Head of caudate nucleus (tissue), 42 donors: ENCODE measurements at places on chromosomes 16 and 17.

DNA sequence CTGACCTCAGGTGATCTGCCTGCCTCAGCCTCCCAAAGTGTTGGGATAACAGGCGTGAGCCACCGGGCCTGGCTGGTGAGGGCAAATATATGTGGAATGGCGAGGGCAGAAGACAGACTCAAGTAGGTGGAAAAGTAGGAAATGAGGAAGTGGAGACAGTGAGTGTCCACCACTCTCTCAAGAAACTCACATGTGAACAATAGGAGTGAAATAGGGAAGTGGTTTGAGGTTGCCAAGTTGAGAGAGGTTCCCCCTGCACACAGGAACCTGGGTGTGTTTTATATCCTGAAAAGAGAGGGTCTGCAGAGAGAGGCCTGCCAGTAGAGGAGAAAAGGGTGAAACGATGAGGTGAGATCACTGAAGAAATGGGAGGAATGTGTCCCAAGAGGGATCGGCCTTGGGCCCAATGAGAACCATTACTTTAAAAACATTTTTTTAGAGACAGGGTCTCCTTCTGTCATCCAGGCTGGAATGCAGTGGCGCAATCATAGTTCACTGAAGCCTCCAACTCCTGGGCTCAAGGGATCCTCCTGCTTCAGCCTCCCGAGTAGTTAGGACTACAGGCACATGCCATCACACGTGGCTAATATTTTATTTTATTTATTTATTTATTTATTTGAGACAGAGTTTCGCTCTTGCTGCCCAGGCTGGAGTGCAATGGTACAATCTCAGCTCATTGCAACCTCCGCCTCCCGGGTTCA, 17.1 kb upstream of the CORO1A start:
- DNase-seq, result no peak

- DNase-seq, result no peak
These were observed 12.4 kb upstream of the GSE1 start for GRCh38 chr16:85600530-85601271.

DNA sequence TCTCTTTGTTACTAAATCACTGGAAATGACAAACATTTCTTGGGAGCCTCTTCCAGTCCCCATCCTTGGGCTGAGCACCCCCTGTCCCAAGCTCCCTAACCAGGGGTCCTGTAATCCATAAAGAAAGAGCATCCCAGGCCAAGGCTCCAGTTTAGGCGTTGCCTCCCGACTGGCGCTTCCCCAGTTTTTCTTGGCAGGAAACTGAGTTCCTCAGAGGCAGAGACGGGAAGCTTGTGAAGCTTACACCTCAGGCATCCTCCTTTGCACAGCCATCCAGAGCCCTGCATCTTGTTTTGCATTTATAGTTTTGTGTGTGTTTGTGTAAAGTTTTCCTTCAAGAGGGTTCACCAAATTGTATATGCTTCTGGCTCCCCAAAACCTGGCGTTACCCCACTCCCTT, 7.1 kb downstream of the COPZ2 start:
- no peak for DNase-seq

DNA sequence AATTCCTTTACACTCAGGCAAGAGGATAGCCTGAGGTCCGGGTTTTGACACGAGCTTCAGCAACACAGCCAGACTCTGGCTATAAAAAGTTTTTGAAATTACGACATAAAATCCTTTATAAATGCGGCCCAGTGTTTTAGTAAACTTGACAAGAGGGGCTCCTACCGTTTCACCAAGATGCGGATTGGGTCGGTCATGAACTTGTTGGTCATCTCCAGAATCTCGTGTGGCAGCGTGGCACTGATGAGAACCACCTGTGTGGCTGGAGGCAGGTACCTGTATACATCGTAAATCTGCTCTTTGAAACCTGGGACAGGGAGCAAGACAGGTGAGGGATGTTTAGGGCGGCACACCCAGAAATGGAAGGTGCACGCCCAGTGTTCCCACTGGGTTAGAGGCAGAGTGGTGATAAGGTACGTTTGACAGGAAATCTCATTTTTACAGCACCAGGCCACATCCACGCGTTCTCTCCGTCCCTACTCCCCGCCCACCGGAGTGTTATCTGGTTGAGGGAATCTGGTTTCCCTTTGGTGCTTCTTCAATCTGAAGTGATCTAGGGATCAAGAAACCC, 8.0 kb downstream of the EIF4A3 start:
- no peak for DNase-seq

DNA sequence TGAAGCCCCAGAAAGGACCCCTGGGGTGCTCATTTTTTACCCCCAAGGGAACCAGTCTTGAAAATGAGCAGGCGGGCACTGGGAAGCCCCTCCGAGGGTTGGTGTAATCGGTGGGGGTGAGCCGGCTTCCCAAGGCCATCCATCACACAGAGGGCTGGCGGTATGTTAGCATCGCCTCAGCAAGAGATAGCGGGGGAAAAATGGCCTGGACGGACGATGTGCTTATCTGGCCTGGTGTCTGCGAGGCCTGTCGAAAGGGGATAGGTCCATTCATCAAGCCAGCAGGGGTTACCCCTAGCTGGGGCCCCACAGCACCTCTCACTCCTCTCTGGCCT, 188.9 kb downstream of the IRF8 start:
- DNase-seq, result no peak

GRCh38 chr17:58965221-58965620, 141.5 kb downstream of the TRIM37 start:
- DNase-seq, result no peak

- DNase-seq, result no peak
These were observed 14.8 kb upstream of the ADCY7 start for GRCh38 chr16:50251375-50252081.

GRCh38 chr17:34758316-34758715, 178.9 kb downstream of the TMEM132E start:
- no peak for DNase-seq

- no peak for DNase-seq
These were observed 29.4 kb downstream of the NARF start for GRCh38 chr17:82487910-82488309.

- DNase-seq, result no peak
These were observed 161.5 kb downstream of the C16orf78 start for GRCh38 chr16:49534901-49535610.

DNA sequence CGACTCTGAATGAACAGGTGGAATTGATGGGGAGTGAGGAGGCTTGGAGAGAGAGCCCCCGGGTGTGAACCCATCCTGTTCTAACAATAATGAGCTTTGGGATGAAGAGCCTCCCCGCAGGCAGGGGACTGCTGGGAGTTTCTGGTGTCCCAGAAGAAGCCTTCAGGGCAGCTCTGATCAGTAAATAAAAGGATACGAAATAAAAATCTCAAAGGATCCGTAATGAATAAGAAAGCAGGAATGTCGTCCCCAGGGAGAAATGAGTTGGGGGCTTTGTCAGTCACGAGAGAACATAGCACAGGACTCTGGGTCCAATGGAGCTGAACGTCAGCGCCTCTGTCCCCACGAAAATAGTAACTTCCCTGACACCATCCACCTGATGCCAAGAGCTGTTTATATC, 113.4 kb downstream of the PITPNC1 start:
- no peak for DNase-seq

- DNase-seq, result no peak
These were observed 757 bp downstream of the ORMDL3 start for GRCh38 chr17:39926588-39927100.

- DNase-seq, result no peak
These were observed 1.3 kb upstream of the CCDC102A start for GRCh38 chr16:57537581-57538234.

DNA sequence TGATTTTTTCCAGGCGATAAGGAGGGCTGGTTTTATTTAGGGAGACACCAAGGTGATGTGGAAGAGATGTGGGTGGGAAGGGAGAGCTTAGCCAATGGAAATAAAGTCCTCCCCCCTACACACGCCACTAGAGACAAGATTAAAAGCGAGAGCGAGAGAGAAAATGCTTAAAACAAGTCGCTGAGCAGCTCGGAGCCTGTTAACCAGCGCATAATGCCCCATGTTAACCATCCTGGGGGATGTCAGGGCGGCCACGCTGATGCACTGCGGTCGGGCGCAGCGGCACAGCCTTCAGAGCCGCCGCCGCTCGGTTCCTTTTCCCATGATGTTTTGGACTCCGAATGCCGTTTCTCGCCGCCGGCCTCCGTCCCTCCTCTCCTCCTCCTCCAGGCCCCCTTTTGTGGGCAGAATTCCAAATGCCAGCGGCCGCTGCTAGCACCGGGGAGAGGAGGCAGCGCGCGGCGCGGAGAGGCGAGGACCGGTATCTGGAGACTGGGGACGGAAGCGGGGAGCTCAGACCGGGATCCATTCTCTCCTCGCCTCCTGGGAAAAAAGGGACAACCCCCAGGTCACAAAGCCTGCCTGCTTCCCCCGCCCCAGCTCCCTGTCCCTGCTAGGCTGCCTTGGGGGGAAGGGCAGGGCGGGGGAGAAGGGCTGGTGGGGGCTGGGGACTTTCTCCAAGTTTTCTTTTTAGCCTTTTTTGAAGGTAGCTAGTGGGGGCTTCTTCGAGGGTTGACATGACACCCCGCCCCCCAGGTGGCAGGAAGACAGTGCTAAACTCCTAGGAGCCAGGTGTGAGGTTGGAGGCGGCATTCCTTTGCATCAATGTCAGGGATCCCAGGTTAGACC, 98.1 kb upstream of the CCL2 start:
- DNase-seq, result peak; percentile 35

DNA sequence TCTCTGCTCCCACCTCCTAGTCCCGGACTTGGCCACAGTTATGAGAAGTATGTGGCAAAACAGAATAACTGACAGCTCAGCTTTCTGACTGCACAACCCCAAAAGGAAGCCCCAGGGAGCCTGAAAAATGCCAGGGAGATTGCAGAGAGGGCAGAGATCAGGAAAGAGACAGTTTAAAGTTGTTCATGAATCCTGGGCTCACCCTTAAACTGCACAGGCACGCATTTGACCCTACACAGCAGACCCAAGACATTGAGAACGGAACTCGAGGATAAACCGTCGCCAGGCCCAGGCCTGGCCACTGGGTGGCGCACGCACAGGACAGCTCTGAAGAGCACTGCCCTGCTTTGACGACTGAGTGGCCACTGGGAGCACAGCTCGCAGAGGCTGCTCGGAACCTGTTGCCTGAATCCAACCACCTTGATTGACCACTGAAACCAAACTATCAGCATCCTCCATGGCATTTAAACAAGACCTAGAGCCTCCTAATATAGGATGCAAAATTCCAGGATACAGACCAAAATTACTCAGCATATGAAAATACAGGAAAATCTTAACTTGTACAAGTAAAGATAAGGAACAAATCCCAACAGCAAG, 114.0 kb downstream of the C16orf95 start:
- DNase-seq, result peak; percentile 64

GRCh38 chr17:48048384-48049126, 396 bp downstream of the NFE2L1 start:
- peak; percentile 66 for DNase-seq

DNA sequence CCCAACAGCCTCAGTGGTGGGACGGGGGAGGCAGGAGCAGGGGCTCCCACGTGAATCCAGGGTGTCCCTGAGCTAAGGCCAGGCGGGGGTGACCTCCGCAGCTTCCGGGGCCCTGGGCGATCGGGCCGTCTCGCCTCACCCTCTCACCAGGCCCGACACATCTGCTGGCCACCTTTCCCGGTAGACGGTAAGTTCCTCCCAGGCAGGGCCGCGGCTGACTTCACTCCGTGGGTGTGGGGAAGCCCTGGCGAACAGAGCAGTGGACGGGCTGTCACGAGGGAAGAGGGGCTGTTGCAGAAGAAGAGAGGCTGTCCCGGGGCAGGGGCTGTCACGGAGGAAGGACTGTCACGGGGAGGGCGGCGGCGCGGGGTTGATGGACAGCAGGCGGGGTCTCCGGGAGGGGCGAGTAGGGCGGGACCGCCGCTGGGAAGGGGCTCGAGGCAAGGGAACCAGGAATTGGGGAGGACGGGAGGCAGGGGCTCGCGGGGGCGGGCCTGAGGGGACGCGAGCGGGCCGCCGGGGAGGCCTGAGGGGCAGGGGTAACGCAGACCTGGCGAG, 498 bp downstream of the PKMYT1 start:
- DNase-seq, result no peak

- no peak for DNase-seq
These were observed 502.8 kb upstream of the GOT2 start for GRCh38 chr16:59236804-59237458.

GRCh38 chr17:2136241-2136640, 81.3 kb downstream of the HIC1 start:
- no peak for DNase-seq

DNA sequence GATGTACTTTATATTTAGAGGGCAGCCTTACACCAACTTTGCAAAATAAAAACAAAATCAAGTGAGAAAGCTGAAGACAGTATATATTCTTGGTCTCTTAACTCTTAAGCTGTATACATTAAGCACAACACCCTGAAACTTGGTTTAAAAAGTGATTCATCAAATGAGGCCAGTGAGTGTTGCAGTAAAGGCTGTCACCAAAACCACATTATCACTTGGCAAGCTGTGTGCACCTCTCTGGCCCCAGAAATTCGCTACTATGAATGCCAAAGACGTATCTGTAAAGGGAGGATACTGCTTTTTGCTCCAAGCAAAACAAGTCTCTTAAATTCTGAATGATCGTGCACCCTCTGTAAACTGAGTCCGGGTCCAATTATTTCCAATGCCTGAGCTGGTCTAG, 163.9 kb downstream of the ZFHX3 start:
- DNase-seq, result no peak

DNA sequence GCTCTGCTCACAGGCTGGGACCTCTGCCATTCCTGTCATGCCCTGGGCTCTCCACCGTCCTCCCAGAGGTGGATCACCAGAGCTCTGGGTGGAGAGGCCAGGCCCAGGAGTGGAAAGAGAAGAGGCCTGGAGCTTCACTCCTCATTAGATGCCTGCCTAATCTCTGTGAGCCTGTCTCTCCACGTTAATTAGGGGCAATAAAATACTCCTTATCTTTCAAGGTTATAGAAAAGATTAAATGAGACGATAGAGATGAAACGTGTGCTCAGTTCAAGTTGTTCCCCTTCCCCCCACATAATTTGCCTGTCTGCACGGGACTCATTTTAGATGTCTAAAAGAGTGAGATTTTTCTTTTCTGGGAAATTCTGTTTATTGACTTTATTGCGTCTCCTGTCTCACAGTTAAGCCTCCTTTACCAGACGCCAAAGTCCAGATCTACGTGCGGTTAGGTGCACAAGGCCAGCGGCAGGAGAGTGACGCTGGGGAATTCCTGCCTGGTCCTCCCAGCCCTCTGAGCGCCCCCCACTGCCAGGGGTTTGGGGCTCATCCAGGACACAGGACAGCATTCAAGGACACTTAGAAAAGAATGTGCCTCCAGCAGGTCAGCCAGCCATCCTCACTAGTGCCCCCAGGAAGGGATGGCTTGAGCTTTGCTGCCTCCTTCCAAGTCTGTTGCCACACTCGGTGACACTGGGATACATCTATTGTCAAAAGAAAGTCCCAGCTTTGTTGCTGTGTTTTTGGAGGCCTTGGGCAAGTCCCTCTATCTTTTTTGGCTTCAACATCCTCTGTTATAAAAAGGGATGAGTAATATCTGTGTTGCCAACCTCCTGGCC, 42.3 kb downstream of the TBX4 start:
- no peak for DNase-seq
